CD8-positive, alpha-beta T cell (primary cell): ENCODE measurements at places on chromosomes 7 and 10.

GRCh38 chr10:110566472-110567200 is 859 bp upstream of the SMC3 start:
- no peak for DNase-seq

DNA sequence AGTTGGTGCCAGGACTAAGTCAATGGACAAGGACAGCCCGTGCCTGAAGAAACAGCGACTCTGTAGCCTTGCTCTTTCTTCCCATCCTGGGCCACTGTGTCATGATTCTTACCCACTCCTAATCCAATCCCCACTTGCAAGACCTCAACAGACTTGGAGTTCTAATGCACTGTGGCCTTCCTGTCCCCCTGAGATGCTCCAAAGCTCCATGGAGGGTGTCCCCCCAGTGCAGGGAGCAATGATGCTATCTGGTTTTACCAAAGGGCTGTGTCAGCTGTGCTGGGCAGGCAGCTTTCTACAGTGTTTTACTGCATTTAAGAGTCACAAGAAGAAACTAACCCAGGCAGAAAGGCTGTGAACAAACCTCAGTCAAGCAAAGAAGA is 108.1 kb downstream of the PRKAG2 start:
- no peak for DNase-seq

- DNase-seq, result no peak
These were observed 10.3 kb upstream of the ANKRD1 start for GRCh38 chr10:90930971-90931871.

GRCh38 chr10:62021128-62021665 is 119.7 kb downstream of the ARID5B start:
- no peak for DNase-seq

- no peak for DNase-seq
These were observed 18.5 kb upstream of the PLEKHS1 start for GRCh38 chr10:113732966-113733365.

GRCh38 chr7:70565721-70566370 is 566.1 kb upstream of the GALNT17 start:
- no peak for DNase-seq

DNA sequence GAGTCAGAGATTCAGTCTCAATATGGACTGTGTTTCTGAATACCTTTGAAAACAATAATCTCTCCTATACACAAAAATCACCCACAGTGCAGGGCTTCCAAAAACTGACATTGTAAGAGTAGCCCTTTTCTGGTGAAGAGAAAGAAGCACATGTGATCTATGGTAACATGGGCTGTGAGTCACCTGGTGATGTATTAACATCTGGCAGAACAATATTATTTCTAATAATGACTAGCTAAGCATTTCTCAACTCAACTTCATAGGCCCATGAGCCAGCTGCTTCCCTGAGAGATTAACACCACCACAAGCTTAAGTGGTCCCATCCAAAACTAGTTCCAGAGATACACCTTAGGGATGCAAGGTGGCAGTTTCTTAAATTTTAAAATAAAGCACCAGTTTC is 331.0 kb upstream of the NRP1 start:
- DNase-seq, result no peak

GRCh38 chr10:43390759-43391158 is 18.2 kb downstream of the HNRNPF start:
- no peak for DNase-seq

DNA sequence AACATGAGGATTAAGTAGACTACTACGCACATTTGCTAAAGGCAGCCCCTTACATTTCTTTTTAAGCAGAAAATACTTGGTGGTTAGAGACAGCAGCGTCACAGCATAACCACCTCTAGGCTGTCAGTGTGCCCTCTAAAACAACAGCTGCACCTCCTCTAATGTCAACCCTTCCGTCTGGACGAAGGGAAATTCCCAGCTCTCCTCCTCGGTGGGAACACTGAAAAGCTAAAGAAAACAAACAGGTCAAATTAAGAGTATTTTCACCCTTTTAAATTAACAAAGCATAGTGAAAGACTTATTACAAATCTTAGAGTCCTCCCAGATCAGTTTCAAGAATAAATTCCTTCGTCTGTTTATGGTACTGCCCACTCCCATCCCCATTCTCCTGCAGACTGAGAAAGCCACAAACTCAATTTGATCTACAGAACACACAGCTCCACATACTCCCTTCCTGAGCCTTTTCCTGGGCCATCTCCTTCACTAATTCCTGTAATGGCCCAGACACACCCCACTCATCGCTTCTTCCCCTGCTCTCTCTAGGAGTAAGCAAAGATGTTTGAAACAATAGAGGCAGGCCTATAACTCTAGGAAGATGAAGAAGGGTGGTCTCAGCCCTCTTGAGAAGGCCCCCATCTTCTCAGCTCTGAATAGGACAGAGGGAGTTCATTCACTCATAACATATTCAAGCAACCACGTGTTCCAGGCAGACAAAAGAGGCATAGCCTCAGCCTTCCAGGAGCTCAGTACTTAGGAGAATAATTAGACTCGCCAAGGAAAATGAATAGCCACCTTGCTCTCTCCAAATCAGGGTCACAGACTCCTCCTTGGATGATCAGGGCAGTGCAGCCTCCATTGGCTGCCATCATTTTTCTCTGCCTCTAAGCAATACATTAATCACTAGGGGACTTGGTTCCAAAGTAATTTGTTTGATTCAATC is 47.5 kb upstream of the HNRNPH3 start:
- DNase-seq, result no peak

DNA sequence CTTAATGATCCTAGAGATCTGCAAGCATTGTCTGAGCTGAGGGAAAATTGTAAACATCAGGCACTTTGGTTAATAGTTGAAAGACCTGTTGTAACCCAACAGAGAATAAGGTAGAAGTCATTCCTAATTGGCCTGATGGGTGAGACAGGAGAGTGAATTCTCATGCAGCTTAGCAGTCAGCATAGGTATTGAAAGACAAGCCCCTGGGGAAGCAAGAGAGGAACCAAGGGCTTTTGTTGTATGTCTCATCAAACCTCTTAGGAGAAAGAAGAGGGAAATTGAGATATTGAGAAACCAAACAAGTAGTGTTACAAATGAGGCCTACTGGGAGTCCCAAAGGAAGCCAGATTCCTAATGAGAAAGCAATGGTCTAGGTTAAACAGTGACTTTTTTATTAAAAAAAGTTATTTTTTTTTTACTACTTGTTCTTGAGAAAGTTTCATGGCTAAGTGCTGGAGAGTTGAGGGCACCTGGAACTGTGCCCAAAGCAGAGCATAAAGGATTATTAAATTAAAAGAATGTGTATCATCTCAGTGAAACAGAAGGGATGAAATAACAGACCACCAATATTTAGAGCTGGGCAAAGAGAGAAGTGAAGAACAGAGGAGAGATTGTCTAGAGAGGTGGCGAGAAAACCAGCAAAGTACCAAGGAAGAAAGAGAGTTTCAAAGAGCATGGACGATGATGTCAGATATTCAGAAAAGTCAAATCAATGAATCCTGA is 168.9 kb downstream of the CDK14 start:
- DNase-seq, result no peak

DNA sequence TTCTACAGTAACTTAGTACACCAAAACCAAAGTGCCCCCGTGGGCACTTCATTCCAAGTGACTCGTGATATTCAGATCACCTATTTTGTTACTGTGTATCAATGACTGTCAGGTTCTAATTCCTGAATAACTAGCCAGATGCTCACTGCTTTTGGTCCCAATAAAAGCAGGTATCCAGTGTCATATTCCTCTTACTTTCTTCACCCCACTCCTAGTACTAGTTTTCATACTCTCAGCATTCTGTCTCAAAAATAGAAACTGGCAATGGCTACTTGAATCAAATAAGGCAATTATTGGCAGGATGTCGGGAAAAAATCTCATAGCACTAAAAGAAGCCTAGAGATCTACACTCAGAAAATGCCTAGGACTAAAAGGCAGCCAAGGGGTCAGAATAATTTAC is 84.6 kb downstream of the ZNF467 start:
- DNase-seq, result no peak

DNA sequence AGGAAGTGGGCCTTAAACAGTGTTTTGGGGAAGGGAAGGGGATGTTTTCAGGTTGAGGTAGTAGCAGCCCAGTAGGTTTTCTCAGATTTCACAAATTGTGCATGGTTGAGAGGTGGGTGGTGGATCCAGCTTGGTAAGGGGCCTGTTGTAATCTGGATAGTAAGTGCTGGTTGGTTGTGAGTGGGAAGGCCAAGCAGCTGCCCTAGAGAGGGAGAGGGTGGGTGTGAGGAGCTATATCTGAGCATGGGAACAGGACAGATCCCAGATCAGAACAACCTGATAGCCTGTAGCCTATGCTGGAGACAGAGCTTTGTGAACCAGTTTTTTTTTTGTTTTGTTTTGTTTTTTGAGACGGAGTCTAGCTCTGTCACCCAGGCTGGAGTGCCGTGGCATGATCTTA is 53.9 kb upstream of the ZMIZ2 start:
- no peak for DNase-seq

GRCh38 chr7:86931439-86931838 is 128.0 kb downstream of the ELAPOR2 start:
- DNase-seq, result no peak

GRCh38 chr10:89360157-89360556 is 17.7 kb upstream of the IFIT1B start:
- DNase-seq, result no peak

DNA sequence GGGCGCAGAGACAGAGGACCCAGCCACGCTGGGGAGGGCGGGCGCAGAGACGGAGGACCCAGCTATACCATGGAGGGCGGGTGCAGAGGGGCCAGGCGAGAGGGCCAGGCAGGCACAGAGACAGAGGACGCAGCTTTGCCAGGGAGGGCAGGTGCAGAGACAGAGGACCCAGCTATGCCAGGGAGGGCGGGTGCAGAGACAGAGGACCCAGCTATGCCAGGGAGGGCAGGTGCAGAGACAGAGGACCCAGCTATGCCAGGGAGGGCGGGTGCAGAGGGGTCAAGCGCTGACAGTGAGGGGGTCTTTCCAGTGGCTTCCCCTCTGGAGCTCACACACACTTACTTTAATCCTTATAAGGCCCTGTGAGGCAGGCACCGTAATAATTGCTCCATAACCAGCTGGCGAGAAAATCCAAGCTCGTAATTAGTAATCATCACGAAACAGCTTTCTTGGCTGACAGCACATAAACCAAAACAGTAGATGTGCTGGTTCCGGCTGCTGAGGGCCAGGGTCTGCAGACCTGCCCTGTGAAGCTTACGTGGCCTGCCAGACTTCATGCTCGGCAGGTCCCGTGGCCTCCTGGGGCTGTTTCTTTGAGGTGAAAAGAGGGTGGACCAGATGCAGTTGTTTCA is 137.2 kb downstream of the VIPR2 start:
- DNase-seq, result no peak

GRCh38 chr10:93468461-93469213 is 13.5 kb downstream of the MYOF start:
- DNase-seq, result no peak

- DNase-seq, result no peak
These were observed 1397.6 kb downstream of the GATA3 start for GRCh38 chr10:9452056-9452455.

GRCh38 chr10:108911814-108912541 is 1011.3 kb downstream of the XPNPEP1 start:
- no peak for DNase-seq

GRCh38 chr10:126170371-126170770 is 217.9 kb downstream of the ADAM12 start:
- no peak for DNase-seq

- DNase-seq, result no peak
These were observed 445.9 kb upstream of the LRRN3 start for GRCh38 chr7:110645060-110645459.

GRCh38 chr10:12803776-12804175 is 197.7 kb downstream of the CCDC3 start:
- DNase-seq, result no peak

GRCh38 chr10:75404815-75405597 is 3.4 kb upstream of the ZNF503 start:
- DNase-seq, result no peak

DNA sequence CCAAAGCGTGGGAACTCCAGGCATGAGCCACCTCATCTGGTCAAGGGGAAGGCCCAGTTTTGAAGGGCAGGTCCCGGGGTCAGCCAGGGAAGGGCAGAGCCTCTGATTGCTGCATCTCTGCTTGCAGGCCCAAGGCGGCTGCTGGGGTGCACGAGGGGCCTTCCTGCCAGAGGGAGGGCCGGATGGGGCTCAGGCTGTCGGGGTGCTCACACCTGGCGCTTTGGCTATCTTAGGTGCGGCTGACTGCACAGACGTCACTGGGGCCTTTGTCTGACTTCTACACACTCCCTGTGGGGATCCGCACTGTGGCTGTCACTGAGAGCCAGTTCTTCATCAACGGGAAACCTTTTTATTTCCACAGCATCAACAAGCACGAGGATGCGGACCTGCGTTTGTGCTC is 68.7 kb downstream of the ZNF727 start:
- DNase-seq, result no peak

DNA sequence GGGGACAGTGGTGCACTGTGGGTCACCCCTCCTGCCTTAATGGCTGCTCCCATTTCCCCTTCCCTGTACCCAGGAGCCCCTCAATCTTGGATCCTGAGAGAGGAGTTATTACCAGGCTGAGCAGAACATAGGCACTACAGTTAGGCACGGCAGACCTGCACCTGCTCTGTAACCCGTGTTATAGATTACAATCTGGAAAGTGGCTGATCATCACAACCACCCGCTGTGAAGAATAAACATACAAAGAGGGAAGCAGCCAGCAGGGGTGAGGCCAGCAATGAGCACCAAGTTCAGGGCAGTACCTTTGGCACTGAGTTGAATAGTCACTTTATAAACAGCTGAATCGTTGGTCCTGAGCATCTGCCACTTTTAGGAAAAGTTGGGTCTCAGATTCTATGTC is 1.7 kb downstream of the CDHR1 start:
- DNase-seq, result no peak

- DNase-seq, result no peak
These were observed 174.8 kb upstream of the NAMPT start for GRCh38 chr7:106459397-106460072.

DNA sequence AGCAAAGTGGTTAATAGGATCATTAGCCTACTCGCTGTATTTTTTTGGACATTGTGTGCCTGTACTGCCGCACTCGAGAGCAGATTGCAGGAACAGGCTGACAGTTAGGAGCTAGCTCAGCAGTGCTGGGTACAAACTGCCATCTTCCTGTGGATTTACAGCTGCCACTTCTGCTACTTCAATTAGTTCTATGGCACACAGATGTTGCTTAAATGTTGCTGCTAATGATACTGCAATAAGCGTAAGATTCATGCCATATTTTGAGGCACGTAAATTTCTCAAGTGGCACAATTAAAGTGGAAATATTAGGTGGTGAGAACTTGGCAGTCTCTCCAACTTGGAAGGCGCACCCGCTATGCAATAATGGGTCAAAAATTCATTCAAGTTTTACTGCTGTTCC is 171.9 kb downstream of the EBF3 start:
- DNase-seq, result no peak

- DNase-seq, result peak; percentile 77
These were observed 91.5 kb downstream of the ARID5B start for GRCh38 chr10:61992671-61993668.

- no peak for DNase-seq
These were observed 202.0 kb downstream of the WDR11 start for GRCh38 chr10:121053151-121053550.
